ENCODE measurements at places on chromosomes 12 and 14.

DNA sequence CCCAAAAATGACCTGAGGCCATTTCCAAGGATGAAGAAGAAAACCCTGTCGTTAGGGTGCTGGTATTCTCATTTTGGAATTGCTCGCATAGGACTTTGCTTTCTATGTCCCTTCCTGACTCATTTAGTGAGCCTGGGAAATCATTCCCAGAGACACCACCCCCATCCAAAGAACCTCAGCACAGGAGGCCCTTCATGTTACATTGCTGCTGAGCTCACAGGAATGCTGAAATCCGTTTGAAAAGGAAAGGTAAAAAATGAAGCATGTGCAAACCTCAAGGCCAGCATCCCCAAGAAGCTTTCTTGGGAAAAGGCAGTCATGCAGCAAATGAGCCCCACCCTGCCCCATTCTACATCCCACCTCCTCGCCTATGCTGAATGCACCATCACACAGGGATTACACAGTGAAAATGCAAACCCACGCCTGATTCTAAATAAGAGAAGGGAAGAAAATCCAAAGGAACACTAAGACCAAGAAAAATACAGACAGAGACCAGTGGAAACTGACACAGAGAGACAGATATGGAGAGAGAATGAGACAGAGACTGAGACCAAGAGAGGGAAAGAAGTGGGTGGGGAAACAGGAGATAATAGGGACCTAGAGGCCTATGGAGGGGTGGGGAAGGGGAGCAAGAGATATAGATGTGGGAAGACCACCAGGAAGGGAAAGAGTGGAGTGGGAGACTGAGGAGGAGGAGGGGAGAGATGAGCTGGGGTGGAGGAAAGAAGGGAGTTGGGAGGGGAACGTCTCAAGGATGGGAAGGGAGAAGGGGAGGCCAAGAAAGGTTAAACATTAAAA lies 33.5 kb downstream of the NIN start:
- DNase-seq: no peak

GRCh38 chr14:59182641-59183040 lies 5.8 kb upstream of the DAAM1 start:
- DNase-seq: no peak

GRCh38 chr12:80099259-80099658 lies at the start of gene OTOGL:
TSS of gene OTOGL (plus strand) at chr12:80099537. CDS start at chr12:80209432, 109,895 bp downstream.
- DNase-seq: no peak

DNA sequence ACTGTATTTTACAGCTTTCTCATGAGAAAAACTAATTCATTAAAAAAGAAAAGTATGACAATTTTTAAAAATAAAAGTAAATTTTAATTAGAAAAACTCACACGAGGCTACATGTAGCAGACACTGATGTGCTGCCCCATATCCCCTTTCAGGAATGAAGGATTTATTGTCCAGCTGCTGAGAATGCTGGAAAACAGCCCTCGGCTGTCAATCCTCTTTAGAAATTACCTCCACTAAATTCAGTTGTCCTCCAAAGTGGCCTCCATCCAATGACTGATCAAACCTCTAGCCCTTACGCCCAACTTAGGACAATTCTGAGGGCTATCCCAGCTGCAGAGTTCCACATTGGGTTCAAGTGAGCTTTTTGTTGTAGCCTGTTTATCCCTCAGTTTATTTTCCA lies 29.8 kb upstream of the AP4S1 start:
- DNase-seq: no peak

GRCh38 chr12:49541140-49541861 lies 2.5 kb downstream of the KCNH3 start:
- DNase-seq: no peak

DNA sequence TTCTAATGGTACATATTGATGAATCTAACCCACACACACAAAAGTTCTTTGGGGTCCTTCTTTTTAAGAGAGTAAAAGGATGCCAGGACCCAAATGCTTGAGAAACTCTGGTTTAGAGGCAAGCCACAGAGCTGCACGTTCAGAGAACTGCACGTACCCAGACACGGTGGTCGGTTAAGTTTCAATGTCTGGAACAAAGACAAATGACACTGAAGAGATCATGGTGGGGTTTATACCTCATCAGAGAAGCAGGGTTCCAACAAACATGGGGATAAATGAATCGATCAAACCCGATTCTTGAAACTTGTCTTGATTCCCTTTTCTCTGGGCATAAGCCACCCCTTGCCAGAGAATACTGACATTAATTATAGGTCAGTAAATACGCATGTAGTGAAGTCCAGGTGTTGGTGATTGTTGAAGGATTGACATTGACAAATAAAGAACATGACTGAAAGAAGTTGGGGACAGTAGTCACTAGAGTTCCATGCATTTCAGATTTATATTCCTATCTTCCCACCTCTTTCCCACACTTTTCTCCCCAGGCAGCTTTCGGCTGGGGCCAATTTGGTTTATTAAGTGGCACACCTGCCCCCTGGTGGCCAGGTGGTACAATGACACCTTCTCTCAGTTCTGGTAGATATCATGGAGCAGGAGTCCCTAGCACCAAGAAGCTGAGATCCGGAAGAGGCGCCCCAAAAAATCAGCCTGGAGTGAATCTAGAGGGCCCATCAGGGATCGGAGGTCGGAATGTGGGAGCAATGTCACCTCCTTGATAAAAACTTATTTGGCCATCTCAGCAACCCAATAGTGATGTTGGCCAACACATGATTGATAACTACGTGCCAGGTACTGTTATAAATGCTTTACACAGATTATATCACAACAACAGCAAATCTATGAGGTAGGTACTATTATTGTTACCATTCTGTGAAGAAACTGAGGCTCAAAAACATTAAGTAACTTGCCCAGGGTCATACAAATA lies 17.8 kb upstream of the HDAC7 start:
- peak; percentile 59 for DNase-seq

GRCh38 chr14:103356024-103356682 lies 22.1 kb downstream of the EIF5 start:
- no peak for DNase-seq

DNA sequence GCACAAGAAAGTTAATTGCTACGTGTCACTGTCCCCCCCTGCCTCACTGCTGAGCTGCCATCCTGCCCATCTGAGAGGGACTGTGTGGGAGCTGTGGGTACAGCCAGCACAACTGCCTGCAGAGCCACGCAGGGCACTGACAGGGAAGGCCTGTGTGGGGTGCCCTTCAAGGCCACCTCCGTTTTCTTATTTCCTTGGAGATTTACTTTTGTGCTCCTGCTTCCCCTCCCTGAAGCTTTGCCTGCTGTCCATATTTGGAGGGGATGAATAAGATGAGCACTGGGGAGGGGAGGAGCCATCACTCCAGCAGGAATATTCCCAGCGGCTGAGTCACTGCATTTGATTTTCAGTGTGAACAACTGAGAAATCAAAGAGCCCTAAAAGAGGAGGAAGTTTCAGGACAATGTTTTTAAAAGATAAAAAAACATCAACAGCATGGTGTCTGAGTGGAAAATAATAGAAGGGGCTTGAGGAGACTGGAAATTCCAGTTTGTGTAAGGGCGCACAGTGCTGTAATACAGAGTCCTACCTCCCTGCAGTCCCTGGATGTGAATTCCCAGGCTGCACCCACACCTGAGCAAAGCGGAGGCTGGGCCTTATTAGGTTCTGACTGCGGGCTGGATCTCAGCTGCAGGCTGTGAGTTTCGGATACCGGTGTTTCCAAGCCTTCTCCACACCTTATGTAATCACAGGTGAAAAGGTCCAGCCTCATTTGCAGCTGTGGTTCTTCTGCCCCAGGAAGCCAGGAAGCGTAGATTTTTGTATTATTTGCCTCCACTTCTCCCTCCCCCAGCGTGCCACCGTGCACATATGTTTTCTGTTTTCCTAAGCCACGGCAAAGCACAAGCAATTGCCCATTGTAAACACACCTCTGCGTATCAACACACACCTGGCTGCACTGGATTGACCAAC lies 192.6 kb upstream of the BCL2L14 start:
- no peak for DNase-seq

GRCh38 chr12:119117936-119118335 lies 60.8 kb upstream of the HSPB8 start:
- no peak for DNase-seq

- DNase-seq: no peak
Observed at GRCh38 chr14:53032838-53033390, 82.1 kb upstream of the FERMT2 start.

GRCh38 chr14:88191605-88192004 lies 131.5 kb downstream of the KCNK10 start:
- DNase-seq: no peak
